ENCODE measurements at places on chromosomes 13 and 19.

DNA sequence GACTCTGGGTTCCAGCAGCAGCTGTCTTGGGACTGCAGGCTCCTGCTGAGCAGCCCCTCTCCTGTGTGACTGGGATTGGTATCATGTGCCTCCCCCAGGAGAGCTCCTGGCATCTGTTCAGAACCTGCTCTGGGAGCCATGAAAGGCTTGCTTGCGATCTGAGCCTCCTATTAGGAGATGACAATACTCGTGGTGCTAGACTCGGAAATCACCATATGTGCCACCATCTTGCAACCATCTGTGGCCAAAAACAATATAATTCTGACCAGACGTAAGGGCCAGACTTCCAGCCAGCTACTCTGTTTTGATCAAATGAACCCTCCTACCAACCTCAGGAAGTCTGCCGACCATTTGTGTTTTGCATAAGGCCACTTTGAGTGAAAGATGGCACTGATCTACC lies 484.7 kb downstream of the IRS2 start:
- no peak for DNase-seq

DNA sequence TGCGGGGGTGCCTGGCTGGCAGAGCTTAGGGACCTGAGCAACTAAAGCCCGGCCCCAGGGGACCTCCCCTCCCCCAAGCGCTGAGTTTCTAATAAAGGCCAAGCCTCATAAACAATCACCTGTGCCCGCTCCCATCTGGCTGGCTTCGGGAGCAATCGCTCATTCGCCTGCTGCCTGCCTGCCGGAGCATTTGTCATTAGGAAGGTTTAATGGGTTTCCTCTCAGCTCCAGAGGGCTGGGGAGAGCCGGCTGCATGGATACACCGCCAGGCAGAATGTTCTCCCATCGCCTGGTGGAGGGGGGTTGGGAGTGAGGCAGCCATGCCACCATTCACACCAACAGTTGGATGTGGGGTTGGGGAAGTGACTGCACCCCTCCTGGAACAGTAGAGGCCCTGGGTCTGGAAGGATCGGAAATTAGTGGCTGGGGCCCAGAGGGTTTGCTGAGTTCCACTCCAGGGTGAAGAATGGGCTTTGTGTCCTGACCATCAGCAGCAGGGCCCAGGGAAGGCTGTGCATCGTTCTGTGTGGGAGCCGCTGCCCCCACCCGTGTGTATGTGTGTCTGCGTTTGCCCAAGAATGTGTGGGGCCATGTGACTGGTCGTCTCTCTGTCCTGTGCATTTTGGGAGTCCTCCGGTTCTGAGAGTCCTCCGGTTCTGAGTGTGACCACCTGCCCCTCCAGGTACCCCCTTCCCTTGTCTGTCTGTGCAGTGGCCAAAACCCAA lies 15.3 kb downstream of the PIN1 start:
- no peak for DNase-seq

DNA sequence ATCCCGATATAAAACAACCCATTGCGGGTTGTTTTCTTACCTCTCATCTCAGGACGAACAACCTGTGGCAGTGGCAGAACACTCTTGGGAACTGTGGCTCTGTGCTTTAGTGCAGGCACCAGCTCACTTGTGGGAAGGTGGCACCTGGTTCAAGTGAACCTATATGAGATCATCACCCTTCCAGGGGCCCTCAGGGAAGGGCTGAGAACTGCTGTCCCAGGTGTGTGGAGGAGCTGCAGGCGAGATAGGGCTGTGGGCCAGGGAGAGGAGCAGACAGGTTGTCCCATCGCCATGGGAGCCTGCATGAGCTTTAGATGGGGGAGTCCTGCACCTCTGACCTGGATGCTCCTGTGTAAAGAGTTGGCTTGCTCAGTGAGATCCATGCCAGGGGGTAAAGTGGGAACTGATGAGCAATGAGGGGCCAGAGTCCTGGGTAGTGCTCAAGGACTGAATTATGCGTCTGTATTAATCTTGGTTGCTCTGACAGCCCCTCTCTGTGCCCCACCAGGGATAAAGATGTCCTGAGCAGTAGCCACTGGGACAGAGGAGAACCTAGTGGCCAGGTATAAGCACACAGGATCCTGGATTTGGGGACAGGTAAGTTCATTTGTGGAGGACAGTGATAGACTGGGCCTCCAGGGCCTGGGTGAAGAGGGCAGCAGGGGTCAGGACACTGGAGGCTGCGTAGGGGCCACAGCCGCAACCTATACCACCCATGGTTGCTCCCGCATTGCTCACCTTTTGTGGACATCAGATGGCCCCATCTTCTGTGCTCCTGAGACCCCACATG lies 8.7 kb downstream of the CEACAM4 start:
- DNase-seq = no peak

DNA sequence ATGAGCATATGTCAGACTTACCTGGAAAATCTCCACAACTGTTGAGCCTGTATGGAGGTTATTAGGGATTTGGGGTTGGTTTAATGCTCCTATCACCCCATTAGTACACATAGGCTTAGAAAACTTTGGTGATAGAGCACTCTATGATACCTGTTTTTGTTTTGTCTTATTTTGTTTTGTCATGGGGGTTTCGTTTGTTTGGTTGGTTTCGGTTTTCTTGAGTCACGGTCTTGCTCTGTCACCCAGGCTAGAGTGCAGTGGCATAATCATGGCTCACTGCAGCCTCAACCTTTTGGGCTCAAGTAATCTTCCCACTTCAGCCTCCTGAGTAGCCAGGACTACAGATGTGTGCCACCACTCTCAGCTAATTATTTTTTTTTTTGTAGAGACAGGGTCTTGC lies 70.0 kb downstream of the MZT1 start:
- no peak for DNase-seq

DNA sequence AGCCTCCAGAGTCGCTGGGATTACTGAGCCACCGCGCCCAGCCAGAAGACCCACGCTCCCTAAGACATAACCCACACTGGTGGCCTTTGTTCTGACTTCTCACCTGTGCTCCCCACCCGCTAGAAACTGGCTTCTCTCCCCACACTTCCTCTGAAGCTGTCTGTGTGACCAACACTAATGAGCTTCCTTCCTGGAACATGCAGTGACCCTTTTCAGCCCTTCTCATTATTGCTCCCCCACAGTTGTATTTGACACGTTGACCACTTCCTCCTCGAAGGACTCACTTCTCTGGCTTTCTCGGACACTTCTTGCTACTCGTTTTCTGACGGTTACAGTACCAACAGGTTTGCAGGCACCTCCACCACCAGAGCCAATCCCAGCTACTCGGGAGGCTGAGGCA lies 10.9 kb downstream of the NCR1 start:
- DNase-seq = no peak

DNA sequence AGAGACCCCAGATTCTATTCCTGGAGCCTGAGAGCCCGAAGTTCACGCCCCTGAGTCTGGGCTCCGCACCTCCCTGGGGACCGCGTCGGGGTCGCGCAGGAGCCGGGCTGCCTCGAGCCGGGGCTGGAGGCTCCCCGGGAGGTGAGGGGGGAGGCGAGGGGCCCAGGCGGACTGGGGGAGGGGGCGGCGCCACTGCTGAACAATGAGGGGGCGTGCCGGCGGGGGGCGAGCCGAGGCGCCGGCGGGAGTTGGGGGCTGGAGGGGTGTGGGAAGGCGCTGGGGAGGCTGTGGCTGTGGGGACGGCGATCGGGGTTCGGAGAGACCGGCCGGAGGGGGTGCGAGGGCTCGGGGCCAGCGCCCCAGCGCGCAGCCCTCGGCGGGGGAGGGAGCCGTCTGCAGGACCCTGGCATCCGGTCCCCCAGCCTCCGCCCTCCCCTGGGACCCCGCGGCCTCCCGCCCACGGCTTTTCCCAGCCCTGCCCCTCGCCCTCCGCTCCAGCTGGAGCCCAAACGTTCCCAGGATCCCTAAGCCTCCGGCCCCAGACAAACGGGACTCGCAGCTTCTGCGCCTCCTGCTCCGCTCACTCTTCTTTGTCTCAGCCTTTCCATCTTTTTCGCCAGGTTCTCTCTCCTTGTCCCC lies 922 bp downstream of the PLEKHG2 start:
- no peak for DNase-seq

DNA sequence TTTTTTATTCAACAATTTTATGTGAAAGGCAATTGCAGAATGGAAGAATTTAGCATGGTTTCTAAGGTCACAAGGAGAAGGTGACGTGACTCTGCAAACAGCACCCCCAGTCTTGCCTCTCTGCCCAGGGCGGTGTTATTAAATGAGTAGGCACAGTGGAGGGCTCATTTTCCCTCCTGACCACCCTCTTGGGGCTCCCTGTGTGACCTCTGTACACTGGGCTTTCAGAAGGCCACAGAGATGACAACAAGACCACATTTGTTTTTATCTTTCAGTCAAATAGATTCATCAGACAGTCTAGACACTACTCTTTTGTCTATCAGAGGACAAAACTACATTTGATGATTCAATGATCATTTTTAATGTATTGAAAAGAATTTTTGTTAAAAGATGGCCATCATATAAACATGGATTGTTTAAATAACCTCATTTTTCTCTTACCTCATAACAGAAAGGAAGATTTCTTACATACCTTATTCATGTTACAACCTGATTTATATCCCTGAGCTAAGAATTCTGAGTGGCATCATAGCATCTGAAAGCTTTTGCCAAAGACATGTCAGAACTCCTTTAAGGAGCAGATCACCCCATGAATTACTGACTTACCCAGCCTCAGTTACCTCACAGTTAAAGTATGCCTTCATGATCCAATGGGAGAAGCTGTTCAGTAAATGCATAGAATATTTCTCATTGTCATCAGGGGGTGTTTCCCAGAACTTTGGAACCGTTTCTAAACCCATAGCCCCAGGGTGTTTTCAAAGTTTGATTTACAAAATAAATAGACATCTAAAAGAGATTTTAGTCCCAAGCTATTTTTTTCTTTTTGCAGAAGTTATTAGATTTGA lies 184.0 kb upstream of the RFC3 start:
- no peak for DNase-seq

DNA sequence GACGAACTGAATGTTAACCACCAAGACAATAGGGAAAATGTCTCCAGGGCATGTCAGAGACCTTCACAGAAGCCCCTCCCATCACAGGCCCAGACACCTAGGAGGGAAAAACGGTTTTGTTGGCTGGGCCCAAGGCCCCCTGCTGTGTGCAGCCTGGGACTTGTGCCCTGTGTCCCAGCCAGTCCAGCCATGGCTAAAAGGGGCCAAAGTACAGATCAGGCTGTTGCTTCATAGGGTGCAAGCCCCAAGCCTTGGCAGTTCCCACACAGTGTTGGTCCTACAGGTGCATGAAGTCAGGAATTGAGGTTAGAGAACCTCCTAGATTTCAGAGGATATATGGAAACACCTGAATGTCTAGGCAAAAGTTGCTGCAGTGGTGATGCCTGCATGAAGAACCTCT lies 428.7 kb downstream of the SUCLA2 start:
- no peak for DNase-seq

DNA sequence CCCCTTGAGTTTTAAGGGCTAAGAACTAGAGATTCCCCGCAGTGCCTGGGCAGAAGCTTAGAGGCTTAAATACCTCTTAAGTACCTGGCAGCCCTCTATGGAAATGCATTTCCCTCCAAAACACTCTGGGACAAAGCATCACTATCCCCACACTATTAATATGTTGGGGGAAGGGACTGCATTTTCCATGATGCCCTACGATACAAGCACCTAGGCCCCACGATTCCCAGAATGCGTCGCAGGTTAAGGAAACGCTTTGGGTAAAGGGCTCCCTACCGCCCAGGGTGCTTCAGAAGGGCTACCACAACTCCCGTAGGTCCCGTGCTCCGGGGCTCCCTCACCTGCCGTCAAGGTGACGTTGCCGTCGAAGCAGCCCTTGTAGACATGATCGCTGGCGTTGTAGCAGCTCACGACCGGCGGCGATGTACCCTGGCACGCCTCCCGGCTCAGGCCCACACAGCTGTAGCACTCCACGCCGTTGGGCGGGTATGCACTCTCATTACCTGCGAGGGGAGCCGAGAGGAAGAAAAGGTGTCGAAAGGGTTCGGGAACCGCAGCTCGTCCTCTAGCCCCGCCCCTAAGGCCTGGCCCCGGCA lies 2.5 kb downstream of the LYPD3 start:
- no peak for DNase-seq

GRCh38 chr19:14408491-14409145 lies 10.5 kb downstream of the DDX39A start:
- no peak for DNase-seq

- no peak for DNase-seq
Measured at GRCh38 chr13:78194904-78195639, 276.4 kb upstream of the EDNRB start.

DNA sequence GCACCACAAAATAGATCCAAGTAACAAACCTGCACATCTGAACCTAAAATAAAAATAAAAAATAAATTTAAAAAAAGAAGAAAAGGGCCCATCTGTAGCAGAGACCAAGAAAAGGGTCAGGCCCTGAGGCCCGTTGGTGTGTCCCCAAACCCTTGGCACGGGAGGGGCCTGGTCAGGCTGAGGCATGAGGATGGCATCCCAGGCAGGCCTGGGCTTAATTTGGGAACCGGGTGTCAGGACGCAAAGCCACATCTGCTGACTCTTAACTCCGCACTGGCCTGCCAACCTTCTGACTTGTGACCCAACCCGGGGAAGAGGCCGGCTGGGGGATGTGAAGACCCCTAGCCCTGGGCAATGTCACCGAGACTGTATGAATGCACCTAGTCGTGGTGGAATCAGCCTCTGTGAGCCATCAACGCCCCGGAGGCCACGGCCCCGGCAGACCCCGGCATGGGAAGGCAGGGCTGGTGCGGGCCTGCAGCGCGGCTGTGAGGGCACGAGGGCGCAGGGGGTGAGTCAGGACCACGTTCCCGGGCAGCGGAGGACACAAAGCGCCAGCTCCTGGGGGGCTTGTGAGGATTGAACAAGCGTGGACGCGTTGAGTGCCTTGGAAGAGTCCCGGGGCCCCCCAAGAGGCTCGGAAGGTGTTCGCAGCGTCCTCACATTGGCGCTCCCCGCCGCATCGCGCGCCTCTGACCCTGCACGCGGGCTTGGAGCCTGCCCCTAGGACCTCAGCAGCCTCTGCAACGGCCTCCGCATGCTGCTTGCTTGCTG lies 38.2 kb downstream of the ATP12A start:
- DNase-seq = no peak

GRCh38 chr13:49029570-49029969 lies 53.9 kb downstream of the FNDC3A start:
- no peak for DNase-seq

- DNase-seq = no peak
Measured at GRCh38 chr13:41762796-41763195, 198.1 kb downstream of the VWA8 start.

DNA sequence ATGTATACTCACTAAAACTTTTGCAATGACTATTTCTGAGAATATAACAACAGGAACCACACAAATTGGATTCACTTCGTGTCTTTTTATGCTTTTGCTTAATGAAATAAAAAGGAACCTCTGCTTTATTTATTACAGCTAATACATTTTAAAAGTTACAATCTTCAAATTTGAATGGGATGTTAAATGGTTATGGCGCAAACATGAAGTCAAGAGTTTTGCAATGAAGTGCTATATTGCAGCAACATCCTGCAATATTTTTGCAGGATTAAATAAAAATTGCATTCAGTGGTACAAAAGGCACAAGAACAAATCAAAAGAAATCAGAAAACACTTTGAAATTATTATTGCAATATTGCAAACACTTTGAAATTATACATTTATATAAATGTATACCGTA lies 1519.0 kb upstream of the MIR17HG start:
- DNase-seq = no peak

- no peak for DNase-seq
Measured at GRCh38 chr13:42623916-42624315, 50.0 kb downstream of the TNFSF11 start.

All from activated T-cell treated with anti-CD3 and anti-CD28 coated beads, Interleukin-2, amount 50 U/mL, for 4 hours (primary cell).